ENCODE measurements at places on chromosomes 11 and 22.

- DNase-seq, result peak; percentile 68
These were observed 632 bp downstream of the AP5B1 start for GRCh38 chr11:65779919-65780769.

- DNase-seq, result no peak
These were observed 4.3 kb upstream of the ZBED4 start for GRCh38 chr22:49849161-49850020.

DNA sequence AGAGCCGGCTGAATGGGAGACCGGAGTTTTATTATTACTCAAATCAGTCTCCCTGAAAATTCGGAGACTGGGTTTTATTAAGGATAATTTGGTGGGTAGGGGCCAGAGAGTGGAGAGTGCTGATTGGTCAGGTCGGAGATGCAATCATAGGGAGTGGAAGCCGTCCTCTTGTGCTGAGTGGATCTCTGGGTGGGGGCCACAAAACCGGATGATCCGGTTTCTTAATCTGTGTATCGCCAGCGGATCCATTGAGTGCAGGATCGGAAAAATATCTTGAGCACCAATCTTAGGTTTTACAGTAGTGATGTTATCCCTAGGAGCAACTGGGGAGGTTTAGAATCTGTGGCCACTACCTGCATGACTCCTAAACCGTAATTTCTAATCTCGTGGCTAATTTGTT is 886 bp upstream of the NIPSNAP1 start:
- no peak for DNase-seq

DNA sequence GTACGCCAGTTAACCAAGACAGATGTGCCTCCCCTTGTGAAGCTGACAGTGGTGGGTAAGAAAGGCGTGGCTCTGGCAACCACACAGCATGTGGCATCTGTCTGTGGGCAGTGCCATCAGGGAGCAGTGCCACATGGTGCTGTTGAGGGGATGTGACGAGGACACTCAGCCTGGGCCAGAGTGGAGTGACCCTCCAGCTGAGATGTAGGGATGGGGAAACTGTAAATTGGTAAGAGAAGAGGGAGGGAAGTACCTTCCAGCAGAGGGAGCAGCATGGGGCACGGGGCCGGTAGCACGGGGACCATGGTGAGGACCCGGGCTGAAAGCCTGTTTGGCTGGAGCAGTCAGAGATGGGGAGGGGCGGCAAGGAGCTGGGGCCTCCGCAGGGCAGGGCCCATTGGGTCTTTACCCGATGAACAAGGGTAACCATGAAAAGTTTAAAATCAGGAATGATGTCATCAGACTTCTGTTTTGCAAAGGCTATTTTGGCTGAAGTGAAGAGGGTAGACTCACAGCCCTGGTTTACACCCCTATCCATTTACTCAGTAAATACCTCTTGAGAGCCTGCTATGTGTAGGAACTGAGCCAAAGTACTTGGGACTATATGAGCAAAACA is 10.4 kb downstream of the TMPRSS6 start:
- no peak for DNase-seq

GRCh38 chr11:7320306-7320705 is 68.6 kb downstream of the SYT9 start:
- DNase-seq, result no peak

GRCh38 chr11:103807806-103808205 is 228.6 kb upstream of the DDI1 start:
- DNase-seq, result no peak

GRCh38 chr11:22703591-22703990 is 37.2 kb downstream of the GAS2 start:
- DNase-seq, result no peak

DNA sequence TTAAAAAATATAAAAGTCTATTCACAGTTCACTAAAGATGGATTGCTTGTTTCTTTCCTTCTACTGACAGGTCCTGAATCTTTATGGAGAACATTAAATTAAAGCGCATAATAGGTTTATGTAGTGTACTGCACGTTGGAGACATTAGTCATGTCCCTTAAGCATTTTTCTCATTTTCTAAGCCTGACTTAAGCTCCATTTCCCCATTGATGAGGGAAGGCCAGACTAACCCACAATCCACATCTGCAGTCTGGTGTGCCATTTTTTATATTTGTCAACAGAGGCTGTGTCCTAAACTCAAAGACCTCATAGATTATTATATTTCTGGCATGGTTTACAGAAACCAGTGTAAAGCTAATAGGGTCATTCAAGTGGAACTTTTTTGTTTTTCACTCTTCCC is 39.9 kb downstream of the CADM1 start:
- DNase-seq, result no peak

DNA sequence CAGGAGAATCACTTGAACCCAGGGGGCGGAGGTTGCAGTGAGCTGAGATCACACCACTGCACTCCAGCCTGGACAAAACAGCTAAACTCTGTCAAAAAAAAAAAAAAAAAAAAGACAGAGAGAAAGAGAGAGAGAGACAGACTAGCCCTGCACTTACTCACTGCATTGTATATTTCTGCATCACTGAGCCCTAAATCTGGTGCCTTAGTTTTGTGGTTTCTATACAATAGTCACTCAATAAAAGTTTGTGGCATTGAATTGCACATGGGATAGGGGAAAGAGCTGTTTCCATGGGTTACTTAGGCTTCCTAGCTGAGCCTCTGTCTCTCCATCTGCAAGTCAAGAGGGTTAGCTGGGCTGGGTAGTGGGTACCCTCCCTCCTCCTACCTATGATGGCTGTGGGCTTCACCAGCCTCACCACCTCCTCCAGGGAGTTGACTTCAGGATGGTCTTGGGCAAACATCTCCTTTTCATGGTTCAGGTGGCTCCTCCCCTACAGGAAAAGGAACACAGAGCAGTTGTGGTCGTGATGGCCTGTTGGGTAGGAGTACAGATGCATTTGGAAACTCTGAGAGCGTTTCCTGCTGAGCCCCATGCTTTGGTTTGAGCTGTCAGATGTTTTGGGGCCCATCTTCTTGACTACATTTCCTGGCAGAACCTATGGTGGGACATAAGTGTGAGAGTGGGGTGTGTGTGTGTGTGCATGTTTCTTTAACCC is 73.2 kb downstream of the CCDC81 start:
- no peak for DNase-seq

DNA sequence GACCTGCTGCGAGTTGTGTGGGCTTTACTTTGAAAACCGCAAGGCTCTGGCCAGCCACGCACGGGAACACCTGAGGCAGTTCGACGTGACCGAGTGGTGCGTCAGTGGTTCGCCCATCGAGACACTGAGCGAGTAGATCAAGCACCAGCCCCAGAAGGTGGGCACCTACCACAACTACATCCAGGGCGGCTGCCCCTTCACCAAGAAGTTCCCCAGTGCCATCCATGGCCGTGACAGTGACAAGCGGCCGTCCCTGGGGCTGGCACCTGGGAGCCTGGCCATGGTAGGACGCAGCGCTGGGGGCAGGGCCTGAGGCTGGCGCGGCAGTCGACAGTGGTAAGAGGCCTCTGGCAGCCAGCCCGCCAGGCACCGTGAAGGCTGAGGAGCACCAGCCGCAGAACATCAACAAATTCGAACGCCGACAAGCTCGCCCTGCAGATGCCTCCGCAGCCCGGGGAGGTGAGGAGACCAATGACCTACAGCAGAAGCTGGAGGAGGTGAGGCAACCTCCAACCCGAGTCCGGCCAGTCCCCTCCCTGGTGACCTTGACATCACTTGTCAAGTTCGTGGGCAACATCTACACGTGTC is 545.2 kb upstream of the CCDC179 start:
- DNase-seq, result no peak

DNA sequence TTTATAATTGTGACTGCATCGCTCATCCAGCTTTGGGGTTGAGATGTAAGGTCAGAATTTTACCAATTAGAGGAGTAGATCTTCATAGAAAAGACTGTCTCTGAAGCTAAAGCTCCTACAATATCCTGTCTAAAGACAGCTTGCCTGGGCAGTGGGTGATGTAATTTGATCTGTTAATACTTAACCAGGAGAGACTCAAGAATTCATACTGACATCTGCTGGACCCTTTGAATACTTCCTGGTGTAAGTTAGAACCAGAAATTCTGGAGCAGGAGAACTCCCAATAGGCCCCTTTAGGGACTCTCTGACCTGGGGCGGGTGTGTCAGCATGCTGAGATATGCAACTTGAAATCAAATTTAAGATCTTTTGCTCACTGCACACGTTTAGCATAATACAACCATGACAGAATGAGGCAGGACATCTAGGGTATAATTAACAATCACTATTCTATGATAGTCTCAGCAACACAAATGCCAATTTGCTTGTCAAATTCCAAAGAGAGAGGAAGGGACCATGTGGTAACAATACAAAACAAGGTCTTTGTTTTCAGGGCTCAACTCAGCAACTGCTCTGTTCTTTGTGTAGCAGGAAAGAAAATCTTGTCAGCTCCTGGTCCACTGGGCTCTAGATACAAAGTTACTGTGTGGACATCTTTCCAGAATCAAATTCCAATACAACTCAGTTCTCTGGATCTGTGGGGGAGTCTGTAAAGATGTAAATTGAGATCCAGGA is 143.9 kb downstream of the INSC start:
- DNase-seq, result no peak

DNA sequence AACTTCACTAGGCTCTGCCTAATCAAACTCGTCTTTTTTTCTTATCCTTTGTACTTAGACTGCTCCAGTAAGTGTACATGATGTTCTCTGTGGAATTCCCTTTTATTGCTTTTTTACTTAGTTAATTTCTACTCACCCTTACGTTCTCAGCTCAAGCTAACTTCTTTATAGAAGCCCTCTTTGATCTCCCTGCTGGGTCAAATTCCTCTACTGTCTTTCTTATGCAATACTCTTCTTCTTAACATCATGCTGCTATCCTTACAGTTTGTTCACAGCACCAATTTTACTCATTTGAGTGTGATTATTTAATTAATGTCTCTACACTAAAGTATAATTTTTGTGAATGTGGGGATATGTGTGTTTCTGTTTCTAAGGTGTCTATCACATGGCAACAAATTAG is 498.3 kb downstream of the CNTN5 start:
- no peak for DNase-seq

GRCh38 chr11:35040221-35040942 is 98.6 kb upstream of the CD44 start:
- no peak for DNase-seq

DNA sequence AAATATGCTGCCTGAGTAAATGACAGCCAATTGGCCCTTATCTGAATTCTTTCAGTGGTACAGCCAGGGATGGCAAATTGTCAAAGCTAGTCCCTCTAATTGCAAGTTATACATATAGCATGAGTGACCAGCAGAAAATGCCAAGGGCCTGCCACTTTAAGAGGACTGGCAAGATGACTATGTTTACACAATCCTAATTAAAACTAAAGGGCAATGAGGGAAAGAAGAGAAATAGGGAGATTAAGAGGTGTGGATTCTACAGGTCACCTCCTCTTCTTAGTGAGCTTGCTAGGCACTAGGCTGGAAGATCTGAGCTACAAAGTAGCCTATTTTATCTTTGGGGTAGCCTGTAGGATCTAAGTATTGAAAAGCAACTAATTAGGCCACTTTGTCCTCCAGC is 13.5 kb downstream of the NUMA1 start:
- DNase-seq, result no peak

DNA sequence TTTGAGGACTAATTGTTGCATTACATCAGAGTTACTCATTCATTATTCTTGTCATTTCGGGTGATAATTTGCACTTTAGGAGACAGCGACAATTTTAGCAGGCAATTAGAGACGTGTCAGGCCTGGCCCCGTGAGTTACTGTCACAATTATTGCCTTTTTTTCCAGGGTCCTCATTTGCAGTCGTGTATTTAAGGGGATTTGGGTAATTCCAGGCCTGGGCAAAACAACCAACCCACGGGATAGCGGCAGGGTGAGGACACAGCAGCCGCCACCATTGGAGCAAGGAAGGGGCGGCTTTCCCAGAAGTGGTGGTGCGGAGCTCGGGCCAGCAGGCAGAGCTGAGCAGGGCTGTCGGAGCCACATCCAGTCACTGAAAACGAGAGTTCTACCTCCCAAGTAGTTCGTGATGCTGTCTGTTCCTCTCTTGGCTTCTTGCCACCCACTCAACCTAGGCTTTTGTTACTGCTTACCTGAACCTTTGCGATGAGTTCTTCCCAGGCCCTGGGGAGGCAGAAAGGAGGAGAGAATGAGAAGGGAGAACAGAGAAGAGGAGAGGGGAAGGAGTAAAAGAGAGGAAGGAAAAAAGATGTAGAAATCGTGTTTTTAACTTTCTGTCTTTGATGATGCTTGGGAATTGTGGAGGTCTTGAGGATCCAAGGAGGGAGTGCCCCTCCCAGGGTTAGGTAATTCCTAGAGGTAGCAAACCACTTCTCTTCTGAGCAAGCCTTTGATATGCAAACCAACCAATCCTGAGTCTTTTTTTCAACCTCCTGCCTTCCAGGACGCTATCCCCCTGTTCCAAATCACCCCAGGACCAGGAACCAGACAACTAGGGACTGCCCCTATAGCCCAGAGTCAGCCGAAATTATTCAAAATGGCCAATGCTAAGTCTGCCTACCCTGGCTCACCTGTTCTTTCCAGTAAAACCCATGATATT is 236.1 kb downstream of the MIAT start:
- no peak for DNase-seq

DNA sequence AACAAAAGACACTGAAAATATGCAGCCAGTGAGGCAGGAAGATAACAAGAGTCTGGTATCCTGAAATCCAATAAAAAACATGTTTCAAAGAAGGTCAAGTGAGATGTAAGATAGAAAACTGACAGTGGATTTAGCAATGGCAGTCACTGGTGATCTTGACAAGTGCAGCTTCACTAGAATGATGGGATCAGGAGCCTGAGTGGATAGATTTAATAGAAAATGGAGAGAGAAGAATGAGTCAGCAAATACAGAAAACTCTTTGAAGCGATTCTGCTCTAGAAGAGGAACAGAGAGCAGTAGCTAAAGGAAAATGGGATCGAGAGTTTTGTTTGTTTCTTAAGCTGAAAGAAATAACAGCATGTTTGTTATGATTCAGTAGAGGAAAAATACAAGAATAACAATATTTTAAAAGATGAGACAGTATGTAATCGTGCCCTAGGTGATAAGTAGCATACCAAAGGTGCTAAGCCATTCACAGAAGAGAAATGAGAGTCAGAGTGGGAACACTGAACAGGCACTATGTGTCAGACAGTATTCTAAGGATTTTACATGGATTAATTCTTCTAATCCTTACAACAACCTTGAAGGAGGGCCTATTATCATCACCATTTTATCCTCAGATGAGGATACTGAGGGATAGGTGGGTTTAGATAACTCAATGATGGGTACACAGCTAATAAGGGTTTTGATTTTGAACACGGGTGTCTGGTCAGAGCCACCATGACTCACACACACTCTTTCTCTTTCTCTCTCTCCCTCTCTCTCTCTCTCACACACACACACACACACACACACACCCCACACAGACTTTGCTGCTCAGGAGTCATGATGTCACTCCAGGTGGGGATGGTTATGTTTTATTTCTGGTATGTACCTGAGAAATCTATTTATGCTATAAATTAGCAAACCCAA is 36.3 kb downstream of the MRE11 start:
- DNase-seq, result no peak

GRCh38 chr11:128513915-128514681 is 73.3 kb downstream of the ETS1 start:
- DNase-seq, result no peak

- no peak for DNase-seq
These were observed 352.1 kb upstream of the NARS2 start for GRCh38 chr11:78926633-78927338.

Data from stimulated activated CD8-positive, alpha-beta memory T cell treated with anti-CD3 and anti-CD28 coated beads, Interleukin-4, amount 100 ng/mL, for 24 hours (primary cell).